ENCODE measurements at places on chromosomes 16 and 17.

- DNase-seq = peak; percentile 6
These were observed 170.1 kb upstream of the CDH13 start for GRCh38 chr16:82456683-82457082.

GRCh38 chr16:57863434-57864160 lies 61.3 kb upstream of the KIFC3 start:
- peak; percentile 12 for DNase-seq

GRCh38 chr17:66665194-66665593 lies 169.7 kb upstream of the CACNG5 start:
- DNase-seq = no peak

- no peak for DNase-seq
These were observed 6.4 kb upstream of the CMTM3 start for GRCh38 chr16:66598111-66598510.

DNA sequence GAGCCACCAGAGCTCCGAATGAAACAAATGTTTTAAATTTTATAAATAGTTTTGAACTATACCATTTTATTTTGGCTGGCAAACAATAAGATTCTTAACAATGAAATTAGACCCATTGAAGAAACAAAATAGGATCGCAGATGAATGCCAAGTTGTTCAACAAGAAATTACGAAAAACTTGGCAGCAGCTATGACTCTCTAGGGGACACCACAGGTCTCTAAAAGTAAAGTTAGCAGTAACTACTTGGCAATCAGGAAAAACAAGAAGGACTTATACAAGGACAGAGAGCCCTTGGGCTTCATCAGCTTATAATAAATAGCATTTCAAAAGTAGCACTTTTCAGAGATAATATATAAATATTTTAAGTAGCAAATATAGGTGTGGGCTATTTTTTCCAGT lies 603.8 kb upstream of the PSMD7 start:
- DNase-seq = no peak

GRCh38 chr17:7839876-7840261 lies 5.9 kb downstream of the KDM6B start:
- DNase-seq = no peak

- DNase-seq = no peak
These were observed 10.3 kb downstream of the MYBBP1A start for GRCh38 chr17:4544951-4545216.

DNA sequence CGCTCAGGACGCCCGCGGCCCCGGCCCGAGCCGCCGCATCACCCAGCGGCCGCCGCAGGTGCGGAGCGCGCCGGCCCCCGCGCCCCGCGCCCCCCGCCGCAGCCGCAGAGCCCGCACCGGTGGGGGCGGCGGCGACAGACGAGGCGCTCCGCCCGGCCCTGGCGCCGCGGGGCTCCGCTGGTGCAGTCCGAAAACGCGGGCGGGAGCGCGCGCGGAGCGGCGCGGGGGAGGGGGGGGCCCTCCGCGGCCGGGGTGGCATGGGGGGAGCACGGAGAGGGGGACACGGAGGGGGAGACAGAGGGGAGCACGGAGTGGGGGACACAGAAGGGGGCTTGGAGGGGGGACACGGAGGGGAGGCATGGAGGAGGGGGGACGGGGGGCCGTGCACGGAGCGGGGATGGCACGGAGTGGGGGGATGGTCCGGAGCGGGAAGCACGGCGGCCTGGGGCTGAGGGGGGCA lies at the start of gene AATK:
Gene AATK (minus strand): TSS at position 189 of the 460 bp plus-strand sequence. CDS start 229 bp downstream, outside the sequence.
- DNase-seq = no peak

DNA sequence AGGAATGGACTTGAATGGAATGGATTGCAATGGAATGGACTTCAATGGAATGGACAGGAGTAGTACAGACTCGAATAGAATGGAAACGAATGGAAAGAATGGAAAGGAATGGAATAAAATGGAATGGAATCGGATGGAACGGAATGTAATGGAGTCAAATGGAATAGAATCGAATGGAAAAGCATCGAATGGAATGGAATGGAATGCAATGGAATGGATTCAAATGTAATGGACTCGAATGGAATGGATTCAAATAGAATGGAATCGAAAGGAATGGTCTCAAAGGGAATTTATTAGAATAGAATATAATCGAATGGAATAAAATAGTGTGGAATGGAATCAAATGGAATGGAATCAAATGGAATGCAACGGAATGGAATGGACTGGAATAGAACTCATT lies 484.9 kb upstream of the WSB1 start:
- DNase-seq = no peak

- DNase-seq = no peak
These were observed 118.9 kb downstream of the PARN start for GRCh38 chr16:14510939-14511799.

GRCh38 chr17:57016071-57016763 lies 38.3 kb downstream of the SCPEP1 start:
- DNase-seq = no peak
